ENCODE measurements at places on chromosomes 7 and 10. TPM values are rescaled to one million over a fixed set of nuclear protein-coding genes. Genes with fewer than 3 reads are reported as not detected.

Gene UCMA
- total RNA-seq, result not detected

Gene CALML5
- total RNA-seq, result not detected

Gene VAX1
- total RNA-seq, result 1.7 TPM

Gene MPP7
- 0.07 TPM for total RNA-seq
